ENCODE measurements at places on chromosomes 2 and 18. TPM values are rescaled to one million over a fixed set of nuclear protein-coding genes. Genes with fewer than 3 reads are reported as not detected.

TUBB8B gene
- total RNA-seq = not detected

CPLX4 gene
- not detected for total RNA-seq

VIL1 gene
- 0.24 TPM for total RNA-seq

TTC39C gene
- 23.6 TPM for total RNA-seq

VWA3B gene
- not detected for total RNA-seq

MERTK gene
- 0.87 TPM for total RNA-seq

RGPD5 gene
- 27.8 TPM for total RNA-seq

NIF3L1 gene
- total RNA-seq = 23.6 TPM

SKOR2 gene
- total RNA-seq = not detected

REV1 gene
- total RNA-seq = 22.0 TPM

CSRNP3 gene
- not detected for total RNA-seq

CROCC2 gene
- not detected for total RNA-seq

FAM228A gene
- total RNA-seq = not detected

Measured in activated T-cell treated with anti-CD3 and anti-CD28 coated beads, Interleukin-2, amount 50 U/mL, for 4 hours (primary cell).